Posterior vena cava (tissue), 2 donors: ENCODE measurements at places on chromosomes 16 and 17. TPM values are rescaled to one million over a fixed set of nuclear protein-coding genes. Genes with fewer than 3 reads are reported as not detected.

DNA sequence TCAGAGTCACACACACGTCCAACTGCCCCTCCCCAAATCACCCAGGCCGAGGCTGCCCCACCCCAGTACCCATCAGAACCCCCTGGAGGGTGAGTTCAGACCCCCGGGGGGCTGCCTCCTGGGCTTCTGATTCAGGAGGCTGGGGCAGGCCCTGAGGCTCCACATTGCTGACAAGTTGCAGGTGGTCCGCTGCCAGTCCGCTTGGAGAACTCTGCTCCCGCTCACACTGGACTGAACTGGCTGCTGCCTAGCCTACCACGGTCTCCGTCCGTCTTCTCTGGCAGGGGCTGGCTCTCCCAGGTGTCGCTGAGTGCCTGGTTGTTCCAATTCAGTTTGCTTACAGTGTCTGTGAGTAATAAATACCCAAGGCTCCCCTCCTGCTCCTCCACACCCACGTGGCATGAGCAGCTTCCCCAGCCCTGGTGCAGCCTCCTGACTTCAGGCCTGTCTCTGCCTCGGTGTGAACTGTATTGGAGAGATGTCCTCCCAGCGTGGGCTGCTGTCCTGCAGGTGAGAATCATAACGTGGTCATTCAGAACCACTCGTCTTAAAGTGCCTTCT, 163.4 kb downstream of the LAT start:
- peak; percentile 57 for DNase-seq

GRCh38 chr16:66844342-66845079, at the start of gene CA7:
Gene CA7 (plus strand): TSS chr16:66844414. CDS start chr16:66844488, 74 bp downstream.
- DNase-seq = no peak

GRCh38 chr17:45160447-45161287, 1.0 kb upstream of the HEXIM2 start:
- DNase-seq = peak; percentile 89

- no peak for DNase-seq
Measured at GRCh38 chr17:65853816-65854215, 292.4 kb upstream of the AXIN2 start.

- DNase-seq = no peak
Measured at GRCh38 chr17:19426631-19427030, 15.6 kb downstream of the RNF112 start.

DNA sequence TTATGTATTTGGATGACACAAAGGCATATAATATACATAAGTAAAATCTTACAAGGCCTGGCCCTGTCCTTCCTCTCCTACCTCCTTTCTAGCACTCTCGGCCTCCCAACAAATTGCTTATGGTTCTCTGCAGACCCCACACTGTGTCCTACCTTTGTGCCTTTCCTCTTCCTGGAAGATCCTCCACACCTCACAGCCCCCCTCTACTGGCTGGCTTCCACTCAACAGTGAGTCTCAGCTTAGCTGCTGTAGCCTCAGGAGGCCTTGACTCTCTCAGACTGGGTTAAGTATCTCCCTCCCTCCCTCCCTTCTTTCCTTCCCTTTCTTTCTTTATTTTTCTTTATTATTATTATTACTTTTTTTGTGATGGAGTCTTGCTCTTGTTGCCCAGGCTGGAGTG, 8.3 kb upstream of the SLC52A1 start:
- no peak for DNase-seq

DNA sequence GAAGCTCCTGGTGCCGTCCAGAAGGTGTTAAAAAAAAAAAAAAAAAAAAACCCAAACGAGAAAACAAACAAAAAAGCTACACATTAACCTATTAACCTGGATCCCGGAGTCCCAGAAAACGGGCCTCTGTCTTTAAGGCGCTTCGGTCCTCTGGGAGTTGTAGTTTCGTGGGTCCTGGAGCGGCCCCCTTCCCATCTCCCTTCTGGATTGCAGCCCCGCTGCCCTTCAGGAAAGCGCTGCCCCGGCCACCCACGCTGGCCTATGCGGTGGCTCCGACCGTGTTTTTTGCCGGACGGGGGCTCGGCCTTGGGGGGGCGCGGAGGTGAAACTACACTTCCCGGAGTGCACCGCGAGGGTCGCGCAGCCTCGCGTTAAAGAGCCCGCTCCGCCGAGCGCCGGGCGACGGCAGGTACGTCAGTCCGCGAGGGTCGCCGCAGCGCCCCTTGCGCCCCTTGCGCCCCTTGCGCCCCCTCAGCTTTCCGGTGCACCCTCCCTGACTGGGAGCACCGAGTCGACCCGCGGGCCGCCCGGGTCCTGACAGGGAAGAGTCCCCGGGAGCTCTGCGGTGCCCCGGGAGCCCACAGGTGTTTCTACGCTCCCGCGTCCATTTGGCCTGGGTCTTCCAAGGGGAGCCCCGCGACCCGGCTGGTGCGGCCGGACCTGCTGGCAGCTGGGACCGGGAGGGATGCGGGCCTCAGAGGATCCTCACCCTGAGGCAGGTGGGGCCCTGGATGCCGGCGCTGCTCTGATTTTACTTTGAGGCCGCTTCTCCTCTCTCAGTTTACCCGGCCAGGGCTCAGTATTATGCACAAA, at the start of gene FCSK:
Gene FCSK, plus strand, starts transcription at position 374 of the 813 bp plus-strand sequence. CDS start 8,596 bp downstream, outside the sequence.
- DNase-seq = peak; percentile 89

DNA sequence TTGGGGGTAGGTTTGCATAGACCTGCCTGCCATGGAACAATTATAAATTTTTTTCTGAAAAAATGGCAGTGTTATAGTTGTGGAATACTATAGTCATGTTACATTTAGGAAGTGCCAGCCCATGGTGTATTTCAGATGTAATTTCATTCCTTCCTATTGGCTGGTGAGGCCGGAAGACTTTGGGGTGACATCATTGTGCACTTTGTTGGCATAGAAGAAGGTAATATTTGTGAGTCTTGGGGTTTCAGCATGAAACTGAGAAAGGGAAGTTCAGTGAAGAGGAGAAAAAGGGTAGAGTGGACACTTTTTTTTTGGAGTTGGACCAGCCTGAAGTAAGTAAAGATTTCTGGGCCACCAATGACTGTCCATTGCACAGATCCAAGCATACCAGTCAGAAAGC, 16.0 kb upstream of the HEATR6 start:
- DNase-seq = no peak

SMIM5 gene
- total RNA-seq = 0.38 TPM

TBC1D3 gene
- not detected for total RNA-seq

CD300H gene
- total RNA-seq = not detected
